ENCODE measurements at places on chromosomes 7 and 10. TPM values are rescaled to one million over a fixed set of nuclear protein-coding genes. Genes with fewer than 3 reads are reported as not detected.

The AKR1C1 gene
- 238 TPM for total RNA-seq

The GPR26 gene
- not detected for total RNA-seq

The ZNF786 gene
- total RNA-seq = 3.0 TPM

The SLC18A3 gene
- total RNA-seq = not detected

The SFXN2 gene
- total RNA-seq = 2.5 TPM

The GRID2IP gene
- total RNA-seq = not detected

The MTG1 gene
- total RNA-seq = 22.5 TPM

The ALOX5 gene
- 0.60 TPM for total RNA-seq

The WNT2 gene
- not detected for total RNA-seq

The EPO gene
- total RNA-seq = not detected

The SPDYE16 gene
- total RNA-seq = not detected

The SNX13 gene
- total RNA-seq = 65.9 TPM

Data from H4 (cell line).